Right renal pelvis (tissue), 4 donors: ENCODE measurements at places on chromosomes 7 and 10. TPM values are rescaled to one million over a fixed set of nuclear protein-coding genes. Genes with fewer than 3 reads are reported as not detected.

- no peak for DNase-seq
Measured at GRCh38 chr7:151844071-151844824, 32.7 kb downstream of the PRKAG2 start.

DNA sequence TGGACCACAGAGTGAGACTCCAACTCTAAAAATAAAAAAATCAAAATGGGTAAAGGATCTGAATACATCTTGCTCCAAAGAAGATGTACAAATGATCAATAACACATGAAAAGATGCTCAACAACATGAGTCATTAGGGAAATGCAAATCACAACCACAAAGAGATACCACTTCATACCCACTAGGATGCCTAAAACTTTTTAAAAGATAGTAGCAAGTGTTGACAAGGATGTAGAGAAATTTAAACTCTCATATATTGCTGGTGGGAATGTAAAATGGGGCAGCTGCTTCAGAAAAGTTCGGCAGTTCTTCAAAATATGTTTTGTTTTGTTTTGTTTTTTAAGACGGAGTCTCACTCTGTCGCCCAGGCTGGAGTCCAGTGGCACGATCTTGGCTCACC lies 45.7 kb upstream of the GTF2IRD1 start:
- no peak for DNase-seq

GRCh38 chr7:50227726-50228125 lies 76.8 kb upstream of the IKZF1 start:
- DNase-seq: no peak

The PGAM2 gene
- polyA plus RNA-seq: 2.4 TPM

The DIP2C gene
- polyA plus RNA-seq: 22.4 TPM

GRCh38 chr10:59125666-59126065 lies 50.8 kb upstream of the PHYHIPL start:
- DNase-seq: no peak

GRCh38 chr10:132848951-132849545 lies 63.1 kb upstream of the NKX6-2 start:
- DNase-seq: no peak

The ZNF804B gene
- 0.45 TPM for polyA plus RNA-seq

The HGF gene
- 2.5 TPM for polyA plus RNA-seq
